ENCODE measurements at places on chromosomes 2 and 18.

DNA sequence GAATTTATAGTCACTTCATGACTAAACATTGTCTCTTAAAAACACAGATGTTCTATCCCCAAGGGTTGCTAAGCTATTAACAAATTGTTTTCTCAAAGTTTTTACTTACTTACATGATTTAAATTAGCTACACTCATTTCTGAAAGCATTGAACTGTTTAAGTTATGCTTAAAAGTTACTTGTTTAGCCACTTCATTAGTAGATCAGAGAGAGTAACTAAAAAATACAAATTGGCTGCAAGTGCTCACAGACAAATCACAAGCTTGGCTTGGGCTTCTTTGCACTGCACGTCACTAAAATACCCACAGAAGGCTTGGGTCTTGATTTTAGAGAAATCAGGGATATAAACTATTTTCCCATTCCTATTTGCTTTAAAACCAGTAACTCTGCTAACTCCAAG is 114.1 kb upstream of the SMAD7 start:
- no peak for DNase-seq

GRCh38 chr18:31931163-31931885 is 11.6 kb downstream of the TRAPPC8 start:
- DNase-seq, result no peak

GRCh38 chr2:3467654-3468053 is 51.7 kb downstream of the ADI1 start:
- DNase-seq, result no peak

DNA sequence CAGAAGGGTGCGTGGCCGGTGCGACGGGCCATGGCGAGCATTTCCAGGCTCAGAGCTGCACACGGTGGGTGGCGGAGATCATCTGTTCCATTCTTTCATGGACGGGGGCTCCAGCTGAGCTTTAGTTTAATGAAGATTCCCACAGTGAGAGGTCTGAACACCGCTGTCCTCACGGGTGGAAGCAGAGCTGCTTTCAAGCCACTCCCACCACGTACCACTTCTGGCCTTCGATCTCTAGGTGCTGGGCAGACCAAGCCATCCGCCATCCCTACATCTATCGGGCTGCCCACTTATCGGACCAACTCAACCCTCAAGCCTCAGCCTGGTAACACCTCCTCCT is 18.5 kb downstream of the GPR35 start:
- DNase-seq, result no peak

DNA sequence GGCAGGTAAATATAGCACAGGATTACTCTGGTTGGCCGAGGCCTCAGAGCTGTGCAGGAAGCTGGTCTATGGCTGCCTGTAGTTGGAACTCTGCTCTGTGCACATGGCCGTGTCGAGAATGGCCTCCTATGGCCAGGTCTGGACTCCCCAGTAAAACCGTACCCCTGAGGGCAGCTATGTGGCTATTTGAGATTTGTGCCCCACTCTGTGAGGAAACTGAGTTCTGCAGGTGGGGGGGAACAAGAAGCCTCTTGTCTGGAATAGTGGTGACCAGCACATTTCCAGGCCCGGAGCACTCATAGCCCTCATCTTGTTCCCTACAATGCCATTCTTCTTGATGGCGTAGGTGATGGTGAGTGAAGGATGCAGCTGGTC is 15.0 kb upstream of the TEX51 start:
- DNase-seq, result no peak

DNA sequence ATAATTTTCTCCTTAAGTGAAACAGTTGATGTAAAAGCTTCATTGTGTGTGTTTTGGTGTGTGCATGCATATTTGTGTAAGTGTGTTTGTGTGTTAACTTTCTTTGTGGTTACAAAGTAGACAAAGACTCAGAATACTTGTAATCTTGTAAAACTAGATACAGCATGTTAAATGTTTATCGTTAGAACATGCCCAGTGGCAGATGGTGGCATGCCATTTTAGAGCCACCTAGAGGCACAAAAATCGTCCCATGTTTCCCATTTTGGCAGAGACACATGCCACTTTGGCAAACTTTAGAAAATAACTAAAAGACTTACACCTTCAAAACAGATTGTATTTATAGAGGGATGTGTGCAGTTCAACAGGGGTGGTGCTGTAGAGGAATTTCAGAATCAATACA is 224.1 kb downstream of the LRP1B start:
- DNase-seq, result no peak
